ENCODE measurements at places on chromosomes 2 and 18. TPM values are rescaled to one million over a fixed set of nuclear protein-coding genes. Genes with fewer than 3 reads are reported as not detected.

ST3GAL5 gene
- total RNA-seq, result 30.2 TPM

TNFRSF11A gene
- total RNA-seq, result 0.09 TPM

SERPINB13 gene
- total RNA-seq, result not detected

PROKR1 gene
- total RNA-seq, result not detected

NOL4 gene
- not detected for total RNA-seq

TMEM169 gene
- total RNA-seq, result 0.09 TPM

AOX1 gene
- total RNA-seq, result 23.2 TPM

ATP8B1 gene
- 8.2 TPM for total RNA-seq

VIL1 gene
- not detected for total RNA-seq

CFAP221 gene
- total RNA-seq, result not detected

PSMA8 gene
- not detected for total RNA-seq

PRSS56 gene
- total RNA-seq, result not detected
